Stomach (tissue), 19 donors: ENCODE measurements at places on chromosomes 13 and 19. TPM values are rescaled to one million over a fixed set of nuclear protein-coding genes. Genes with fewer than 3 reads are reported as not detected.

GRCh38 chr19:30376272-30376671 lies 4.1 kb downstream of the ZNF536 start:
- DNase-seq, result peak; percentile 14

DNA sequence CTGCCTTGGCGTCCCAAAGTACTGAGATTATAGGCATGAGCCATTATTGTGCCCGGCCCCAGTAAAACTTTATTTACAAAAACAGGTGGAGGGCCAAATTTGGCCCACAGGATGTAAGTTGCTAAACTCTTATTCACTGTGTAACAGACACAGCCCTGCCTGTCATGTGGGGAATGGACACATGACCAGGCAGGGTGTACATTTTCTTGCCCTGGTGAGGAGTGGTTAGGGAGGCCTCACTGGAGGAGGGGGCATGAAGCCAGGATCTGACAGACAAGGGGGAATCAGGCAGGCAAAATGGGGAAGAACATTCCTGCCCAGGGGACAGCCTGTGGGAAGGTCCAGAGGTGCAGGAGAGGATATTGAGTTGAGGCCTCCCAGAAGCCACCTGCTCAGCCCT lies 7.4 kb upstream of the PGLS start:
- no peak for DNase-seq

GRCh38 chr13:41137951-41138350 lies 5.3 kb upstream of the KBTBD6 start:
- DNase-seq, result no peak

DNA sequence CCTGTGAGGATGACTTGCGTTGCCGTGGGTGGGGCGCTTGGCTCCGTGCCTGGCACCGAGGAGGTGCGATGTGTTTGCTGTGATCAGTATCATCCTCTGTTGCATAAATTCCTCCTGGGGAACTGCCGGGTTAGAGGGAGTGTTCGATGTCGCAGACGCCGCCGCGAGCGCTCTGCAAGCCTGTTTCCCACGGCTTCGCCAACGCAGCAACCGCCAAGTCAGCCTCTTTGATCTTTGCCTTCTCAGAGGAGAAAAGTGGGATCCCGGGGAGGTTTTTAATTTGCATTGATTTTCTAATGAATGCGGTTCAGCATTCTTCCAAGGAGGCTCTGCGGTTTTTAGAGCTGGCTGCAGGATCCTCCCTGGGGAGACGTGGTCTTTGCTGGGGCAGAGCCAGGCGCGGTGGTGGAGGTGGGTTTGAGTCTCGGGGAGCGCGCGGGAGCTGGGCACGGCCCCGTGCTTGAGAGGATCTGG lies 7.6 kb downstream of the GPR32 start:
- DNase-seq, result no peak

- DNase-seq, result peak; percentile 81
Observed at GRCh38 chr19:56748378-56748777, 76.8 kb upstream of the ZNF835 start.

DNA sequence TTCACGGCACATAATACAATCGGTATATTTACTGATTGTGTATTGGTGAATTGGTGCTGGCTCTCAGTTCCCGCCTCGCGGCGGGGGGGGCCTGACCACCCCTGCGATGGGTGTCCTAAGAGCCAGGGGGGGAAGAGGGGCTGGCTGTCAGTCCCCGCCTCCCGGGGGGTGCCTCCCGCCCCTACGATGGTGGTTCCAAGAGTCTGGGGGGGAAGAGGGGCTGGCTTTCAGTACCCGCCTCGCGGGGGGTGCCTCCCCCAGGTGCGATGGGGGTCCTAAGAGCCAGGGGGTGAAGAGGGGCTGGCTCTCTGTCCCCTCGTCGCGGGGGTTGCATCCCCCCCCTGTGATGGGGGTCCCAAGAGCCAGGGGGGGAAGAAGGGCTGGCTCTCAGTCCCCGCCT lies 2321.8 kb upstream of the PCDH20 start:
- DNase-seq, result no peak

GRCh38 chr19:51808333-51808986 lies 13.5 kb downstream of the FPR3 start:
- no peak for DNase-seq

DNA sequence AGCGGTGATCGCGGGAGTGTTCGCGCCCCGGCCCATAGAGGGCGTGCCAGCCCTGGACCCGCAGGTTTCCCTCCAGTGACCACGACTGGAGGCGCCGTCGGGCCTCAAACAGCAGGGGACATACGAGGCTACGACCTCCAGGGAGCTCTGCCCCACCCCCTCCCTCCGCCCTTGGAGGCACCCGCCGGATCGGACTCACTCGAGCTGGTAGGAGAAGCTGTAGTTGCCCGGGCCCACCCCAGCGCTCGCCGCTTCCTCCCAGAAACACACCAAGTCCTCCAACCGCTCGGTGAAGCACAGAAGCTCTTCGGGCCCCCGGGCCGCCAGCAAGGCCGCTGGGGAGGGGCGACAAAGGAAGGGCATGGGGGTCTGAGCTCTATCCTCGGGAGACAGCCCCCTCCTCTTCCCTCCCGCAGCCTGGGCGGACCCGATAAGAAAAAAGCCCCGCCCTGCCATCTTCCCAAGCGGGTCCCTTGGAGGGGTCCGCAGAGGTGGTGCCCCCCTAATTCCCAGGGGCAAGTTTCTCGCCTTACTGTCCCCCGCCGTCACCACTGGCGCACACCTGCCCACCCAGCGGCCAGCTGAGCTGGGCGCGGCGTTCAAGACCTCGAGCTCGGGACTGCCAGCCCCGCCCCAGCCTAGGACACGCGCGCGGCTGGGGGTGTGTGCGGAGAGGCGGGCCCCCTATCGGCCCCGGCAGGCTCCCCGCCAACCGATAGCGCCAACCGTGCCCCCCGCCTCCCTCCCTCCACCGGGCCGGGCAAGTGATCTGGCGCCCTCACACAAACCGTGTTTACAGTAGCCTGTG lies 1.0 kb downstream of the EPOR start:
- DNase-seq, result peak; percentile 89

DNA sequence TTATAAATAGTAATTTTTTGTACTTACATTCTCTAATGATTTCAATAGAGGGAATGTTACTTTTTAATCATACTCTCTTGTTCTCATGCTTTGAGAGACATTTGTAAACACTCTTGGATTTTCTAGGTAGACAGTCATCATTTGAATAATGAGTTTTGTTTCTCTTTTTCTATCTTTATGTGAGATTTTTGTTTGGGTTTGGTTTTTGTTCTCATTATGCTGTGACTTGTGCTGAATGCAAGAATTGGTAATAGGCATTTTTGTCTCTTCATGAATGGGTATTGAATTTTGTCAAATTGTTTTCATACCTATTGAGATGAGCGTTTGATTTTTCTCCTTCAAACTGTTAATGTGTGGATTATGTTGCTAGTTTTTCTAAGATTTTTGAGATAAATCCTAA lies 56.8 kb upstream of the GPR183 start:
- DNase-seq, result no peak

- peak; percentile 95 for DNase-seq
Observed at GRCh38 chr19:48325265-48325910, at the start of gene EMP3. Gene EMP3 (plus strand): TSS chr19:48325552. CDS start chr19:48326845, 1,293 bp downstream.

- DNase-seq, result peak; percentile 86
Observed at GRCh38 chr19:18300930-18301717, 19.7 kb upstream of the JUND start.

DNA sequence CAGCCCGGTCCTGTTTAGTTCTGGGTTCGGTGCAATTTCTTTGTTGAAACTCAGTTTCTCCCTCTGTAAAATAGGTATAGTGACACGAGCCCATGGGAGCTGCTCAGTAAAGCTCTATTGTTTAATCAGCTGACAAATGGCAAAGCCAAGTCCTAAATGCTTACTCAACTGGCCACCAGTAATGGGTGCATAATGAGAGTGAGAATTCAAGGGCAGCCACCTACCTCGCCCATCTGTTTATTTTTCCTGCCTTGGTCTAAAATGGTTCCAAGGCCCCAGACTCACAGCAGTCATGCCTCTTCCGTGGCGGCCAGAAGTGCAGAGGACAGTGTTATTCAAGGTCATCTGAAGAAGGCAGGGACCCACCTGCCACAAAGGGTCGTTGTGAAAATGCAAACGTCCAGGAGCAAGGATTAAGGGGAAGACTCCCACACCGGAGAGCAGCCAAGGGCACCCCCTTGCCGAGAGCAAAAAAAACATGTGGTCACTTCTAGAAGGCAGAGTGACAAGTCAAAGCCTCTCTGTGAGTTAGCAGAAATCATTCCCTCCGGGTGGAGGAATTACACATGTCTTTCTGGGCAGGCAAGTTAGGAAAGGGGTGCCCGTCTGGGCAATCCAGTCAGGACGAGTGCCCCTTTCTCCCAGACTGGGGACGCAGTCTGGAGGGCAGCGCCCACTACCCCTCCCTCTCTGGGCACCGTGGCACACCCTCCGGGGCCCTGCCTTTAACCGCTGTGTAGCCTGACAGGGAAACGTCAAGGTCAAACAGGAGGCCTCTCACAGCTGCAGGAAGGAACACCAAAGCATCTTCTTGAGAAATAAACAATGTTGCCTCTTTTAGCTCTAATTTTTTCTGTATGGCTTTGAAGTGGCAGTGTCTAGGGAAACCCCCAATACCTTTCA lies 186.2 kb downstream of the FOXO1 start:
- DNase-seq, result peak; percentile 60

- DNase-seq, result no peak
Observed at GRCh38 chr19:35414442-35414841, 33.6 kb upstream of the FFAR2 start.

DNA sequence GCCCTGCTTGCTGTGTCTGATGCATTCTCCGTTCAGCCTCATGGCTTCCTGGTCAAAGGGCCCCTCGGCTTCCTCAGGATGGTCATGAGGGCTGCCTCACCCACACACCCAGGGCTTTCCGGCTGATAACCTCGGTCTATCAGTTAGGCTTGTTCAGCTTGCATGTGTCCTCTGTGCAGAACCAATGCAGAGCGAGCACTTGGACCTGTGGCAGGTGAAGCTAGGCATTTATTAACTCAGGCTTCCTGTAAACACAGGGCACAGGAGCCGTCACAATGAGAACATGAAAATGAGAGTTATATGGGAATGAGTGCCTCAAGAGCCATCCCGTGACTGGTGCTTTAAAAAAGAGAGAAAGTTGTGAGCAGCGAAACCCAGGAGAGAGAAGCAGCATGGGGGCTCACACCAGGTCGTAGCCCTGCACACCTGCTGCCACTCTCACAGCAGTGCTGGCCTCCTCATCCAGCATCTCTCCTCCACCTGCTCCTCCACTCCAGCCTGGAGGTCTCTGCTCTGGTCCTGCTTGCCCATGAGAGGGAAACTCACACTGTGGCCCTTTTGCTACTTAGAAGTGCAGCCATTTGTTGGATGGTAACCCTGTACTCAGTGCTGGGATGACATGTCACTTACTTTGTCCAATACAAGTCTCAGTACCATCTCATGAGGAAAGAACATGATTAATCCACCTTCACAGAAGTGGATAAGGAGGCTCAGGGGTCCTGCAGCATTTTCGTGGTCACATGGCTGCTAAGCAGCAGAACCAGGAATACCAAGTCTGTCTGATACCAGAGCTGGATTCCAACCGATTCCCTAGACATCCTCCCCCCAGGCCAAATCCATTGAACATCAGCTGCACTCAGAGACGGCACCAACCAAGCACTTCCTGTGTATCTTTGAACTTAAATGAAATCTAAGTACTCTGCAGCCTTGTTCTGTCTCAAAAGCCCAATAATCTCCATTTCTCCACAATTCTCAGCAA lies 50.5 kb upstream of the IRS2 start:
- DNase-seq, result peak; percentile 85

DNA sequence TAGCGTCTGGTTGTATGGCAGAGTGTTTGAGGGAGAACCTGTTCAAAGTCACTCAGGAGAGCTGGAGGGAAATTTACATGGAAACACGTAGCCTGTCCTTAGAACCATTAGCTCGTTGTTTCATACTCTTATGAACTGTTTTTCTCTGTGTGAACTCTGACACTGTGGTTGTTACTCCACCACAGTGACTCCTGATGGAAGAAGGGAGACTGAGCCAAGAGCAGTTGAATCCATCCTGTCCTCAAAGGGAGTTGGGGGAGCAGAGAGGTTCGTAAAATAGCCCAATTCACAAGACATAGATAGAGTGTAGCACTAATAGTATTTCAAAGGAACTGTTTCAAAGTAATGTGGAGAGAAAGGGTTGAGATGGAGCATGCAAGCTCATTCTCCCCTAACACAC lies 964.8 kb downstream of the PCDH9 start:
- DNase-seq, result no peak

- DNase-seq, result no peak
Observed at GRCh38 chr19:58261600-58261967, 17.2 kb upstream of the ZNF8 start.

DNA sequence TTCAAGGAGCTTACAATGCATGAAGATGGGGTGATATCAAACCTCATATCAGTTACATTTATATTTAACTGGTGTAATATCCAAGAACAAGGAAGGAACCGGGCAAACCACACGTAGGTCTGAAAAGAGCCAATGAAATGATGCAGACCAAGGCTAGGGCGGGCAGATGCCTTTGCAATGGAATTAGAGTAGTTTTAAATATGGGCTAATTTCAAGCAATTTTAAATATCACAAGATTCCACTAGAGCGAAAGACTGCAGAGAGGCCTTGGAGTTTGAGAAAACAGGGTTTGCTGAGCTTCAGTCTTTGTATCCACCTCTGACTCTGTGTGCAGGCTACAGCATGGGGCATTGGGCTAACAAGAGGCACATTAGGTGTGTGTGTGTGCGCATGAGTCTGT lies 53.9 kb upstream of the ZNF536 start:
- DNase-seq, result no peak

- peak; percentile 40 for DNase-seq
Observed at GRCh38 chr19:16069813-16070365, 6.4 kb upstream of the TPM4 start.

GRCh38 chr13:25691654-25692053 lies 319.9 kb downstream of the ATP8A2 start:
- no peak for DNase-seq

CYP4F2 gene
- not detected for total RNA-seq

NLRP5 gene
- not detected for total RNA-seq

CAPN12 gene
- total RNA-seq, result 1.3 TPM

ACP7 gene
- not detected for total RNA-seq

SIN3B gene
- 342 TPM for total RNA-seq

TINCR gene
- total RNA-seq, result not detected

ZNF699 gene
- 53.6 TPM for total RNA-seq

FSD1 gene
- total RNA-seq, result not detected

LMTK3 gene
- 1.4 TPM for total RNA-seq

PSG11 gene
- total RNA-seq, result not detected

KIR3DL3 gene
- total RNA-seq, result not detected

PGLYRP1 gene
- total RNA-seq, result not detected

CEACAM4 gene
- 1.8 TPM for total RNA-seq

PRX gene
- total RNA-seq, result 8.1 TPM
